Esophagus squamous epithelium (tissue), 5 donors: ENCODE measurements at places on chromosomes 4 and X. TPM values are rescaled to one million over a fixed set of nuclear protein-coding genes. Genes with fewer than 3 reads are reported as not detected.

GRCh38 chr4:150579551-150580234 is 2.3 kb upstream of the MAB21L2 start:
- H3K27ac ChIP-seq, result peak overlapping the region; percentile 72
- no peaks in the 10 kb centered on the region for H3K4me1 ChIP-seq
- peak overlapping the region; percentile 41 for H3K4me3 ChIP-seq
- H3K36me3 ChIP-seq, result no peaks in the 10 kb centered on the region
- no peak for DNase-seq
- no peaks in the 10 kb centered on the region for H3K27me3 ChIP-seq

GRCh38 chrX:24676403-24677024 is 17.2 kb upstream of the POLA1 start:
- no peak overlapping the region for H3K27ac ChIP-seq
- H3K4me1 ChIP-seq, result no peaks in the 10 kb centered on the region
- no peaks in the 10 kb centered on the region for H3K27me3 ChIP-seq
- no peaks in the 10 kb centered on the region for H3K36me3 ChIP-seq
- no peak for DNase-seq

- no peak overlapping the region for H3K4me3 ChIP-seq
- H3K27me3 ChIP-seq, result no peaks in the 10 kb centered on the region
- no peak overlapping the region for H3K27ac ChIP-seq
- DNase-seq, result no peak
Measured at GRCh38 chrX:41779030-41779564, 55.1 kb downstream of the GPR82 start.

The JCHAIN gene
- total RNA-seq, result not detected

The EREG gene
- 122 TPM for total RNA-seq

- H3K4me3 ChIP-seq, result no peak overlapping the region
- peaks cover 40% of the 10 kb centered on the region for H3K4me1 ChIP-seq
- H3K27me3 ChIP-seq, result no peaks in the 10 kb centered on the region
- peak overlapping the region; percentile 42 for H3K27ac ChIP-seq
- no peaks in the 10 kb centered on the region for H3K36me3 ChIP-seq
Measured at GRCh38 chr4:82360298-82361177, 13.3 kb downstream of the HNRNPD start.

- no peaks in the 10 kb centered on the region for H3K27me3 ChIP-seq
- DNase-seq, result no peak
- H3K36me3 ChIP-seq, result no peaks in the 10 kb centered on the region
- peak overlapping the region; percentile 75 for H3K27ac ChIP-seq
- no peaks in the 10 kb centered on the region for H3K4me1 ChIP-seq
Measured at GRCh38 chrX:13120017-13120416, 75.6 kb upstream of the FAM9C start.

- H3K36me3 ChIP-seq, result no peaks in the 10 kb centered on the region
- H3K4me3 ChIP-seq, result no peak overlapping the region
- DNase-seq, result no peak
- peak overlapping the region; percentile 60 for H3K27ac ChIP-seq
- no peaks in the 10 kb centered on the region for H3K4me1 ChIP-seq
Measured at GRCh38 chr4:173917255-173917960, 366.1 kb downstream of the FBXO8 start.

DNA sequence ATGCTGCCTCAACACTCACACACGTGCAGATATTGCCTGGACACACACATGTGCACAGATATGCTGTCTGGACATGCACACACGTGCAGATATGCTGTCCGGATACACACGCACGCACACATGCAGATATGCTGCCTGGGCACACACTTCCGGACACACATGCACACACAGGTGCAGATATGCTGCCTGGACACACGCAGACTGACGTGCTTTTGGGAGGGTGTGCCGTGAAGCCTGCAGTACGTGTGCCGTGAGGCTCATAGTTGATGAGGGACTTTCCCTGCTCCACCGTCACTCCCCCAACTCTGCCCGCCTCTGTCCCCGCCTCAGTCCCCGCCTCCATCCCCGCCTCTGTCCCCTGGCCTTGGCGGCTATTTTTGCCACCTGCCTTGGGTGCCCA is 14.7 kb downstream of the FGFRL1 start:
- no peak for DNase-seq
- H3K4me3 ChIP-seq, result no peak overlapping the region
- H3K27me3 ChIP-seq, result peaks cover 36% of the 10 kb centered on the region
- no peak overlapping the region for H3K27ac ChIP-seq
- H3K36me3 ChIP-seq, result peaks cover 19% of the 10 kb centered on the region
- H3K4me1 ChIP-seq, result no peaks in the 10 kb centered on the region

The RBM47 gene
- total RNA-seq, result 94.6 TPM

The ENPEP gene
- 1.1 TPM for total RNA-seq

- no peak overlapping the region for H3K27ac ChIP-seq
- no peaks in the 10 kb centered on the region for H3K36me3 ChIP-seq
- H3K4me3 ChIP-seq, result no peak overlapping the region
Measured at GRCh38 chr4:48445704-48446103, 37.4 kb upstream of the SLC10A4 start.

The TCEAL9 gene
- total RNA-seq, result 32.4 TPM

The ZFP42 gene
- not detected for total RNA-seq

DNA sequence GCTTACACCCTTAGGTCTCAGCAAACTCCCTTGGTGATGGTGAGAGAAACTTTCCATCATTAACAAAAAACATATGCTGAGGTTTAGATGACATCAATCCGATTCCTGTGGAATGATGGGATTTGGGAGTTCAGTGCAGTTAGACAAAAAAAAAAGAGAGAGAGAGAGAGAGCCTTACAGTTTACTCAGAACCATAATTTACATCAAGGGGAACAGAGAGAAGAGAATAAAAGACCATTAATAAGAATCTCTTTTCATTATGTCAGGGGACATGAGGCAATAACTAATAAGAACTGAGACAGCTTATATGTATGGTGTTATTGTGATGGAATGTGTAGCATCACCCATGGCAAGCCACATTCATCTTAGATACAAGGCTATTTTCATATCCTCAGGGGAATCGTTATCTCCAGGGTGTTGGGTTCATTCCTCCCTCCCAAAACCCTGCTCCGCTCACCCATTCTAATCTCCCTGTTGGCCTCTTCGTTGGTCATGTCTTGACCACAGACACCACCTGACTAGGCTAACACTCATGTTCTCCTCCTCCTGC is 175.7 kb upstream of the MXRA5 start:
- DNase-seq, result no peak
- no peaks in the 10 kb centered on the region for H3K36me3 ChIP-seq
- no peaks in the 10 kb centered on the region for H3K27me3 ChIP-seq
- no peak overlapping the region for H3K4me3 ChIP-seq
- H3K4me1 ChIP-seq, result no peaks in the 10 kb centered on the region
